ENCODE measurements at places on chromosomes 16 and 17. TPM values are rescaled to one million over a fixed set of nuclear protein-coding genes. Genes with fewer than 3 reads are reported as not detected.

Gene ATXN7L3
- 51.1 TPM for total RNA-seq

Gene TEKT1
- not detected for total RNA-seq

Gene CTF1
- 0.17 TPM for total RNA-seq

Gene VMO1
- 0.51 TPM for total RNA-seq

Gene GPR179
- total RNA-seq = not detected

Gene SEZ6L2
- 0.68 TPM for total RNA-seq

Gene TEKT5
- total RNA-seq = not detected

Gene PRAC1
- not detected for total RNA-seq

Gene PAM16
- 11.6 TPM for total RNA-seq

Gene PSME3
- 77.6 TPM for total RNA-seq

Gene SAMD14
- 5.1 TPM for total RNA-seq

Gene C1QTNF1
- total RNA-seq = 14.6 TPM

Gene MAPK8IP3
- 20.9 TPM for total RNA-seq

Gene TEN1
- 20.8 TPM for total RNA-seq

All from dermis blood vessel endothelial cell (primary cell).